Activated CD4-positive, alpha-beta T cell treated with anti-CD3 and anti-CD28 coated beads, Interleukin-2, amount 10 ng/mL, durations not matched to agents 7 days and 5 days (primary cell): ENCODE measurements at places on chromosomes 1 and 21.

- H3K36me3 ChIP-seq = no peaks in the 10 kb centered on the region
- H3K27me3 ChIP-seq = peaks cover 2% of the 10 kb centered on the region
- H3K27ac ChIP-seq = no peak overlapping the region
- H3K4me1 ChIP-seq = peaks cover 13% of the 10 kb centered on the region
- DNase-seq = no peak
Measured at GRCh38 chr21:46054451-46054881, 43.4 kb upstream of the COL6A2 start.

- H3K27me3 ChIP-seq = no peaks in the 10 kb centered on the region
- H3K36me3 ChIP-seq = no peaks in the 10 kb centered on the region
- H3K27ac ChIP-seq = no peak overlapping the region
Measured at GRCh38 chr1:175889848-175890247, 146.5 kb upstream of the TNR start.

DNA sequence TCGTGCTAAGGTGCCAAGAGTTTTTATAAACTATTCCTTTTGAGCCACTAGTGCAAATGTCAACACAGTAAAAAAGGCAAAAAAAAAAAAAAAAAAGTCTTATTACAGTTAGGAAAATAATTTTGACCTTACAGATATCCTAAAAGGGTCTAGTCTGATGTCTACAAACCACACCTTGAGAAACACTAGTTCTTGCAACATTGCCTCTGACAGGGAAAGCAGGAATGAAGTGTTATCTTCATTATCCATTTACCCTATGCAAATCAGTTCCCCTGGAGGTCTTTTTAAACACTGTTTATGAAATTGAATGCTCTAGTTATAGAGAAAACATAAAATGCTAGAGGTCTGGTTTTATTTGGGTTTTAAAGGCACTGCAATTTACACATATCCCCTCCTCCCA, 115.2 kb upstream of the DMRTA2 start:
- no peak overlapping the region for H3K27ac ChIP-seq
- no peak for DNase-seq
- H3K27me3 ChIP-seq = no peaks in the 10 kb centered on the region
- peaks cover 5% of the 10 kb centered on the region for H3K36me3 ChIP-seq
- H3K4me3 ChIP-seq = no peak overlapping the region

- peak overlapping the region; percentile 99 for H3K27ac ChIP-seq
- H3K27me3 ChIP-seq = no peaks in the 10 kb centered on the region
- DNase-seq = peak; percentile 37
- H3K4me1 ChIP-seq = peaks cover 97% of the 10 kb centered on the region
- peaks cover 90% of the 10 kb centered on the region for H3K36me3 ChIP-seq
Measured at GRCh38 chr1:42937836-42938644, 20.6 kb downstream of the SLC2A1 start.

- DNase-seq = no peak
- no peaks in the 10 kb centered on the region for H3K27me3 ChIP-seq
- H3K27ac ChIP-seq = no peak overlapping the region
- no peaks in the 10 kb centered on the region for H3K36me3 ChIP-seq
Measured at GRCh38 chr1:151577173-151577572, 34.7 kb upstream of the SNX27 start.

- no peak overlapping the region for H3K4me3 ChIP-seq
- peaks cover 26% of the 10 kb centered on the region for H3K36me3 ChIP-seq
- peaks cover 24% of the 10 kb centered on the region for H3K4me1 ChIP-seq
- no peak for DNase-seq
Measured at GRCh38 chr1:16248603-16249516, 11.9 kb upstream of the CPLANE2 start.

DNA sequence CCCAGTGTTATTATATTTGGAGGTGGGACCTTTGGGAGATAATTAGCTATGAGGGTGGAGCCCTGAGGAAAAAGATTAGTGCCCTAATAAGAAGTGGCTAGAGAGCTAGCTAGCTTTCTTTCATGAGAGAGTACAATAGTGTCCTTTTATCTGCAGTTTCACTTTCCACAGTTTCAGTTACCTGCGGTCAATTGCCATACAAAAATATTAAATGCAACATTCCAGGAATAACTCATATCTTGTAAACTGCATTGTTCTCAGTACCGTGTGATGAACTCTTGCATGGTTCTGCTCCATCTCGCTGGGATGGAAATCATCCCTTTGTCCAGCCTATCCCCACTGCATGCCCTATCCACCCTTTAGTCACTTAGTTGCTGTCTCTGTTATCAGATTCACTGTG, 201.6 kb downstream of the RWDD3 start:
- no peaks in the 10 kb centered on the region for H3K27me3 ChIP-seq
- no peaks in the 10 kb centered on the region for H3K36me3 ChIP-seq
- H3K27ac ChIP-seq = no peak overlapping the region
- no peak for DNase-seq
- H3K4me3 ChIP-seq = no peak overlapping the region

DNA sequence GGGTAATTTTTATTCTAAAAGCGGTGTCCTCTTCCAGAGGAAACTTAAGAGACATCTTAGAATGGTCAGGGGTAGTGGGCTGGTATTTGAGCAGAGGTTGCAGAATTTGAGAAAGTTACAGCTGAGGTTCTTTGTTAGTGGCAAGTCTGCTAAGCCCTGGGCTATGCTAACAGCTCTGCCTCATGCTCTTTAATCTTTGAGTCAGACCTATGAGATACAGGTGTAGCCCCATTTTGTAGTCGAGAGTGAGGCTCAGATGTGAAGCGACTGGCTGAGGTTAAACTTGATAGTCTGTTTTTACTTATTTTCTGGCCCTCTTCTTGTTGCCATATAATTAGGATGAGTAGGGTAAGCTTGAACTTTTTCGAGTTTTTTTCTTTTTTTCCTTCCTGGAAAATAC, 4.7 kb downstream of the HMGN2 start:
- peaks cover 35% of the 10 kb centered on the region for H3K4me1 ChIP-seq
- peak overlapping the region; percentile 14 for H3K27ac ChIP-seq
- H3K36me3 ChIP-seq = peaks cover 56% of the 10 kb centered on the region
- H3K4me3 ChIP-seq = no peak overlapping the region
- H3K27me3 ChIP-seq = no peaks in the 10 kb centered on the region

DNA sequence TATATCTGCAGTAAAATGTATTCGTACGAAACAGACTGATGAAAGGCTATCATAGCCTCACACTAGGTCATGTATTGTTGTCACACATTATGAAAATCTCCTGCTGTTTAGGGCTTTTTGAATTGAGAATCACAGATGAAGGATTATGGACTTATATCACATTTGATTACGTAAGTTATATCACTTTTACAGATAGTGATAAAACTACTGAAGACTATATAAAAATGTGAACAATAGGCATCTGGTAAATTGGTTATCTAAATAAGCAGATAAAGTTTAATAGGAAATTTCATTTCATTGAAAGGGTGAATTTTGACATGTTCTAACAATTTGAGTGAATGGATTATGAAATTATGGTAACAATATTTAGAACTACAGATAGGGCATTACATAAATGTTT, 20.0 kb downstream of the LAMC1 start:
- no peaks in the 10 kb centered on the region for H3K4me1 ChIP-seq
- no peak overlapping the region for H3K4me3 ChIP-seq
- H3K27ac ChIP-seq = no peak overlapping the region
- H3K27me3 ChIP-seq = peaks cover 84% of the 10 kb centered on the region

GRCh38 chr1:179881642-179882252, 338 bp upstream of the TOR1AIP1 start:
- H3K27me3 ChIP-seq = no peaks in the 10 kb centered on the region
- H3K36me3 ChIP-seq = peaks cover 19% of the 10 kb centered on the region
- H3K4me3 ChIP-seq = peak overlapping the region; percentile 87
- H3K4me1 ChIP-seq = peaks cover 53% of the 10 kb centered on the region
- DNase-seq = no peak

- peaks cover 12% of the 10 kb centered on the region for H3K4me1 ChIP-seq
- DNase-seq = no peak
- H3K27ac ChIP-seq = no peak overlapping the region
- H3K4me3 ChIP-seq = no peak overlapping the region
- no peaks in the 10 kb centered on the region for H3K36me3 ChIP-seq
Measured at GRCh38 chr1:109156916-109157385, 43.0 kb downstream of the ELAPOR1 start.

DNA sequence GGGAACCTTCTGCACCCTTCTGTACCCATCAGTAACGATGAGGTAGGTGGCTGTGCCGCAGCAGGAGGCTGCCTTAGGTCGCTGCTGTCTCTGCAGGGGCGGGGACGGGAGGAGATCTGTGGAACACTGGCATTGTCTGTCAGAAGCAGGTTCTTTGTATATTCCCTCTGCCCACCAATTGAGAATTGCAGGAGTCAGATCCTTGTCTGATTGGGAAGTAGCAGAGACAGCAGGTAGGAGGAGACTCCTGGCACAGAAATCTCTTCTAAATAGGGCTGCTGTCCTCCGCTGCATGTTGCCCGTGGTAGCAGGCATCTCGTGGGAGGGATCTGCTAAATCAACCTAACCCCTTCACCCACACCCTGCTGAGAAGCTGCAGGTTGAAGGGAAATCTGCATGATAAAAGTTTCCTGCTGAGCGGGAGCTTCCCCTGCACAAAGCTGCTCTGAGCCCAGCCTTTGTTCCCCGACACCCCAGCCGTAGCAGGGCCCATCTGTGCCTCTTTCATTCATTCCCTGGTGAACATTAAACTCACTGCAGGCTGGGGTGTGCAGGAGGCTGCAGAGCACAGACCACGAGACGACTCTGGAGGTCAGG, 15.9 kb downstream of the SARS1 start:
- no peak overlapping the region for H3K4me3 ChIP-seq
- peaks cover 51% of the 10 kb centered on the region for H3K36me3 ChIP-seq
- H3K27ac ChIP-seq = no peak overlapping the region
- DNase-seq = no peak
- H3K27me3 ChIP-seq = no peaks in the 10 kb centered on the region
- H3K4me1 ChIP-seq = peaks cover 9% of the 10 kb centered on the region

DNA sequence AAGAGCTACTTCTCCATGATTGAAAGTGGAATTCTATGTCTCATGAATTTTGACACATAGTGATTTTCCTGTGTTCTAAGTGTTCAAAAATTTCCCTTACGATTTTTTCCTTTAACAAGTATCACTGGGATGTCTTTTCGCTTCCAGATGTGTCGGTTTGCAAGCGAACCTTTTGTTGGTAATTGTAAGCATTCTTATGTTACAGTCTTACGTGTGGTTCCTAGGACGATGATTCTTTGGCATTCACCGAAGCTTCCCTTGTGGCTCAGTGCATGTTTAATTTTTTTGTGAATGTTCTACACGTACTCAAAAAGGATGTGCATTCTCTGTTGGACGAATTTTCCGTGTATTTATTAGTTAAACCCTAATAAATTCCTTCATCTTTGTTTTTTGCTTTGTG, 211.6 kb downstream of the CAMTA1 start:
- peaks cover 18% of the 10 kb centered on the region for H3K4me1 ChIP-seq
- no peak overlapping the region for H3K4me3 ChIP-seq
- DNase-seq = no peak
- peaks cover 33% of the 10 kb centered on the region for H3K27me3 ChIP-seq
- no peaks in the 10 kb centered on the region for H3K36me3 ChIP-seq

- no peak overlapping the region for H3K4me3 ChIP-seq
- H3K27ac ChIP-seq = no peak overlapping the region
- peaks cover 7% of the 10 kb centered on the region for H3K27me3 ChIP-seq
Measured at GRCh38 chr1:176222196-176222595, 15.1 kb upstream of the COP1 start.

GRCh38 chr1:240255922-240256321, 164.2 kb downstream of the FMN2 start:
- no peaks in the 10 kb centered on the region for H3K27me3 ChIP-seq
- H3K36me3 ChIP-seq = no peaks in the 10 kb centered on the region
- DNase-seq = no peak
- no peaks in the 10 kb centered on the region for H3K4me1 ChIP-seq

GRCh38 chr21:43329711-43330269, 97.1 kb downstream of the SIK1 start:
- peaks cover 8% of the 10 kb centered on the region for H3K4me1 ChIP-seq
- no peak overlapping the region for H3K27ac ChIP-seq
- no peak for DNase-seq
- no peaks in the 10 kb centered on the region for H3K27me3 ChIP-seq
- H3K4me3 ChIP-seq = no peak overlapping the region
- peaks cover 1% of the 10 kb centered on the region for H3K36me3 ChIP-seq

- no peaks in the 10 kb centered on the region for H3K27me3 ChIP-seq
- peaks cover 34% of the 10 kb centered on the region for H3K4me1 ChIP-seq
- H3K27ac ChIP-seq = no peak overlapping the region
- H3K36me3 ChIP-seq = peaks cover 60% of the 10 kb centered on the region
- no peak overlapping the region for H3K4me3 ChIP-seq
- DNase-seq = no peak
Measured at GRCh38 chr1:32944180-32944579, 20.4 kb downstream of the RNF19B start.

GRCh38 chr1:180585994-180586359, 27.2 kb downstream of the OVAAL start:
- H3K27ac ChIP-seq = peak overlapping the region; percentile 86
- no peak overlapping the region for H3K4me3 ChIP-seq
- H3K27me3 ChIP-seq = peaks cover 2% of the 10 kb centered on the region
- peaks cover 23% of the 10 kb centered on the region for H3K4me1 ChIP-seq
- peaks cover 2% of the 10 kb centered on the region for H3K36me3 ChIP-seq
- DNase-seq = no peak
